ENCODE measurements at places on chromosomes 16 and 17. TPM values are rescaled to one million over a fixed set of nuclear protein-coding genes. Genes with fewer than 3 reads are reported as not detected.

DNA sequence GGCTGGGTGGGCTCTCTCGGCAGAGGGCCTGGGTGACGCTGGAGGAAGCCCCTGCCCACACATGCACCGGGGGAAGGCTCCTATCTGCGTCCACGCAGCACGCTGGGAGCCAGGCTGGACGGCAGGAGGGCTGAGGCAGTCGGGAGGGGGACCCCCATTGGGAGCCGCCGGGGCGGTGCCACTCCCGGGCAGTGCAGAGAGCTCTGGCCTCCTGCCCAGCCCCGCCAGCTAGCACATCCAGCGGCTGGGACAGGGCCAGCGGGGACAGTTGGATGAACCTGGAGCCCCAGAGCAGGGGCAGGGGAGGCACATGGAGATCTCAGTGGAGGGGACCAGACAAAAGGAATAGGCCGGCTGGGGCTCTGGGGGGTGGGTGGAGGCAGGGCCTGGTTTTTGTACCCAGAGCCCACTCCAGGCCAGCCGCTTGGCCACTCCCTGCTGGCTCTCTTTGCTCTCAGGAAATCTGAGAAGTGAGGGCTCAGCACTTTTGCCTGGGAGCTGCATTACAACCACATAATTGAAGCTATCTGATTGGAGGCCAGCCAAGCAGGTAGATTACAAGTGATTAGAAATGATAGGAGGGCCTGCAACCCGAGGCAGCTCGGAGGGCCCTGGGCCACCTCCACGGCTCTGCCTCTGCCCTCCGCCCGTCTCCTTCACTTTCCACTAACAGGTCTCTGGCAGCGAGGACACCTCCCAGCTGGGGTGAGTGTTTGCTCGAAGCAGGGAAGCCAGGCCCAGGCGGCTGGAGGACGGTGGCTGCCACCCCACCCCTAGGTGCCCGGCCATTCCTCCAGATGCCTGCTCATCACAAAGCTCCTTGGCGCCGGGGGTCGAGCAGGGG is 40.1 kb downstream of the ENGASE start:
- no peak overlapping the region for H3K4me3 ChIP-seq
- no peaks in the 10 kb centered on the region for H3K4me1 ChIP-seq
- H3K27ac ChIP-seq: no peak overlapping the region
- H3K36me3 ChIP-seq: no peaks in the 10 kb centered on the region
- H3K27me3 ChIP-seq: peaks cover 21% of the 10 kb centered on the region

DNA sequence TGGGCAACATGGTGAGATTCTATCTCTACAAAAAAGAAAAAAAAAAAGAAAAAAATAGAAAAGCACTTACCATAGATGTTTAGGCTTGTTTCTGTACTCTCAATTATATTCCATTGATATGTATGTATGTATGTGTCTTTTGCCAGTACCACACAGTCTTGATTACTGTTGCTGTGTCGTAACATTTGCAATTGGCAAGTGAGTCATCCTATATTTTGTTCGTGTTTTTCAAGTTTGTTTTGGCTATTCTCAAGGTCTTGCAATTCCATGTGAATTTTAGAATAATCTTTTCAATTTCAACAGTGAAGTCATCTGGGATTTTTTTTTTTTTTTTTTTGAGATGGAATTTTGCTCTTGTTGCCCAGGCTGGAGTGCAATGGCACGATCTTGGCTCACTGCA is 19.3 kb downstream of the SPECC1 start:
- H3K4me3 ChIP-seq: no peak overlapping the region
- no peaks in the 10 kb centered on the region for H3K4me1 ChIP-seq
- no peaks in the 10 kb centered on the region for H3K36me3 ChIP-seq
- no peak for DNase-seq
- no peaks in the 10 kb centered on the region for H3K27me3 ChIP-seq

The CLEC18A gene
- 1.7 TPM for total RNA-seq

DNA sequence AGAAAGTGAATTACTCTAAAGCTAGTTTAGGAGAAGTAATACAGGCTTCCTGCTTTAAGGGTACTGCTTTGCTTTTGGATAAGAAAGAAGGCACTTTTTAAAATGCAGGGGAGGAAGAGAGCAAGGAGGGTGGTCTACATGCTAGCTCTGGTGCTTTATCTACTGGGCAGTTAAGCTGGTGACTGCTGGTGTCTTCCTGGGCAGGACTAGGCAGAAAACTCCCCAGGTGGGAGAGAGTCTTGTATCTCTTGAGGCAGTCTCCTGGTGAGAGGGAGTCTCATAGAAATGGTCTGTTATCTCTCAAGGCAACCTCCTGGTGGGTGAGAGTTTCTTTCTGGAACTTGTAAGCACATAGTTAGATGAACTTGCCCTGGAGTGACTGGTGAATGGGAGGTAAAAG is 953.9 kb upstream of the GOT2 start:
- no peak for DNase-seq
- H3K36me3 ChIP-seq: no peaks in the 10 kb centered on the region
- no peak overlapping the region for H3K4me3 ChIP-seq

The PPP1R27 gene
- total RNA-seq: not detected

- no peaks in the 10 kb centered on the region for H3K27me3 ChIP-seq
- no peak overlapping the region for H3K4me3 ChIP-seq
- H3K4me1 ChIP-seq: peaks cover 18% of the 10 kb centered on the region
- H3K27ac ChIP-seq: no peak overlapping the region
- no peaks in the 10 kb centered on the region for H3K36me3 ChIP-seq
Measured at GRCh38 chr16:21626659-21627277, 25.6 kb downstream of the IGSF6 start.

GRCh38 chr17:76431509-76431908 is 21.4 kb downstream of the UBE2O start:
- no peak for DNase-seq
- H3K4me3 ChIP-seq: no peak overlapping the region
- H3K27ac ChIP-seq: no peak overlapping the region
- H3K36me3 ChIP-seq: no peaks in the 10 kb centered on the region
- no peaks in the 10 kb centered on the region for H3K4me1 ChIP-seq

The SCNN1B gene
- total RNA-seq: not detected

DNA sequence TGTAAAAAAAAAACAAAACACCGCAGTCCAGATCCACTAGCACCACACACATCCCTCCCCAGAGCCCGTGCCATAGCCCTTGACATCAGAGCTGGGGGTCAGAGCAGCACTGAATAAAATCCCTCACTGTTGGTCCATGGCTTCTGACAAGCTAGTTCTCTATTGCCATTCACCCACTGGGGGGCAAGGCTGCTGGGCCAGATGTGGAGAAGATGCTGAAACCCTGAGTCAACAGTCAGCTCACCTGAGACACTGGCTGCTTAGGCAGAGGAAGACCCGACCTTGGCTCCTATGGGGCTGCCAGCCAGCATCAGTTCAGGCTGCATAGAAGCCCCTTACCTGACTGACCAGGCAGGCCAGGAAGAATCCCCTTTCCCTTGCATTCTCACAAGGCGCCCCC is 228.2 kb downstream of the SOX9 start:
- DNase-seq: no peak
- H3K4me3 ChIP-seq: no peak overlapping the region
- H3K36me3 ChIP-seq: no peaks in the 10 kb centered on the region
- no peak overlapping the region for H3K27ac ChIP-seq

DNA sequence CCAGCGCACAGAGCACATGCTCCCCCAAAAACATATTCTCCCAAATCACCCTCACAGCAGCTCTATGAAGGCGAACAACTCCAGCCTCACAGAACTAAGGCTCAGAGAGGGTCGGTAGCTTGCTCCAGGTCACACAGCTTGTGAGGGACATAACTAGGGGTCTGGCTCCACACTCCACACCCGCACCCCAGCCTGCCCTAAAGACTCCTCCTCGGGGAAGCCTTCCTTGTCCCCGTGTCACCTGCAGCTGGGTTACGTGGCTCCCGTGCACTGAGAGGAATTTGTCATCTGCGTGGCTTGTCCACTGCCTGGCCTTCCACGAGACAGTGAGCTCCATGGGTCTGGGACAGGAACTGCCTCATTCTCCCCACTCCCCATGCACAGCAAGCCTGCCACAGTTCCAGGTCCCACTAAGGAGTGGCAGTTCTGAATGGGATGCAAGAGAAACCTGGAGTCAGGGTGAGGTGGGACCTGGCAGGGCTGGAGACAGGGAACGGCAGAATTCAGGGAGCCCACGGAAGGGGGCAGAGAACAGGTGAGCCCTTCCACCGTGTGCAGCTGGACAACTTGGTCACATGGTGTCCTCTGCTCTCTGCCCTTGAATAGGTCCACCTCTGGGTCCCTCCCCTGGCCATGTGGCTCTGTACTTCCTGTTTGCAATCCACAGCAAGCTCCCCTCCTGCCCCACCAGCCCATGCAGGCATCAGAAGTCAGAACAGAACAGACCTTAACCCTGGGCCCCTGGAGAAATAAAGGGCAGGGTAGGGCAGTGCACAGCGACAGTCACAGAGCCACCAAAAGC is 27.4 kb downstream of the TNFRSF13B start:
- H3K4me1 ChIP-seq: no peaks in the 10 kb centered on the region
- H3K4me3 ChIP-seq: no peak overlapping the region
- no peaks in the 10 kb centered on the region for H3K36me3 ChIP-seq
- H3K27me3 ChIP-seq: no peaks in the 10 kb centered on the region
- H3K27ac ChIP-seq: no peak overlapping the region

The UNC13D gene
- total RNA-seq: 15.4 TPM

- H3K4me3 ChIP-seq: no peak overlapping the region
- no peaks in the 10 kb centered on the region for H3K36me3 ChIP-seq
- H3K27ac ChIP-seq: no peak overlapping the region
- DNase-seq: no peak
- no peaks in the 10 kb centered on the region for H3K27me3 ChIP-seq
Measured at GRCh38 chr17:11086646-11087340, 154.2 kb upstream of the SHISA6 start.

- H3K27ac ChIP-seq: peak overlapping the region; percentile 97
- no peaks in the 10 kb centered on the region for H3K27me3 ChIP-seq
- peaks cover 12% of the 10 kb centered on the region for H3K4me1 ChIP-seq
- H3K36me3 ChIP-seq: no peaks in the 10 kb centered on the region
Measured at GRCh38 chr16:1538804-1539520, 5.5 kb downstream of the TMEM204 start.

DNA sequence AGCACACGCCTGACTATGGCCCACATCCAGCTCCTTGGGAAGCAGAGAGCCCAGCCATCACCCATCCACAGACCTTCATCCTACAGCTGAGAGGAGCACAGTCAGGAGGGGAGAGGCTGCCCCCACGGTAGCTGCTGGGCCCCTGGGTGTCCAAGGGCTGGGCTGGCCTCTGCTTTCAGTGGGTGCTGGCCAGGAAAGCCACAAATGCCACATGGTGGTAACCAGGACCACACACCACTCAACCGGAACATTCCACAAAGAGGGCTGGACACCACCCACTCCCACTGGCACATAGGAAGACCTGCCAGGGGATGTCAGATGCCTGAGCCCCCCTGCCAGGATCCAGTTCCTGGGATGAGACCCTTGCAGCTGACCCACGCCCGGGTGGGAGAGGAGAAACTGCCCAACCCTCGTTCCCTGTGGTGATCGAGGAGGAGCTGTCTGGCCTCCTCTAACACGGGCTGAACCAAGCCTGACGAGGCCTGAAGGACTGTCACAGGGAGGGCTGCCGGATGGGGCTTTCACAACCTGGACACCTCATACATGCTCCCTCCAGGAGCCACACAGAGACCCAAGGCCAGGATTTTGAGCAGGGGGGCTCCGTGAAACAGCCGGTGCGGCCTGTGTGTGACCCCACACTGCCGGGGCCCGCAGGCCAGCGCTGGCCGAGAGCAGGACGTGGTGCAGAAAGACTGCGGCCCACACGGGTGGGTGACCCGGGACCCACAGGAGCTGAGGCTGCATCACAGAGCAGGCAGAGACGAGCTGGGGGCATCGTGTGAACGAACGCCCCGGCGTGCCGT is 30.7 kb downstream of the PIEZO1 start:
- H3K4me1 ChIP-seq: no peaks in the 10 kb centered on the region
- no peak for DNase-seq
- H3K36me3 ChIP-seq: no peaks in the 10 kb centered on the region
- H3K27me3 ChIP-seq: no peaks in the 10 kb centered on the region
- no peak overlapping the region for H3K27ac ChIP-seq

The ARHGAP27 gene
- 8.3 TPM for total RNA-seq

GRCh38 chr17:31673076-31673475 is 186.0 kb downstream of the COPRS start:
- H3K4me3 ChIP-seq: no peak overlapping the region
- no peaks in the 10 kb centered on the region for H3K27me3 ChIP-seq
- no peaks in the 10 kb centered on the region for H3K4me1 ChIP-seq
- H3K36me3 ChIP-seq: no peaks in the 10 kb centered on the region
- no peak for DNase-seq

The AOC2 gene
- 2.2 TPM for total RNA-seq

The ZNF276 gene
- 11.8 TPM for total RNA-seq

GRCh38 chr17:53721101-53721500 is 101.6 kb upstream of the KIF2B start:
- H3K4me3 ChIP-seq: no peak overlapping the region
- H3K27ac ChIP-seq: no peak overlapping the region
- no peak for DNase-seq

The HEATR9 gene
- total RNA-seq: not detected

The HOXB2 gene
- total RNA-seq: 61.1 TPM

DNA sequence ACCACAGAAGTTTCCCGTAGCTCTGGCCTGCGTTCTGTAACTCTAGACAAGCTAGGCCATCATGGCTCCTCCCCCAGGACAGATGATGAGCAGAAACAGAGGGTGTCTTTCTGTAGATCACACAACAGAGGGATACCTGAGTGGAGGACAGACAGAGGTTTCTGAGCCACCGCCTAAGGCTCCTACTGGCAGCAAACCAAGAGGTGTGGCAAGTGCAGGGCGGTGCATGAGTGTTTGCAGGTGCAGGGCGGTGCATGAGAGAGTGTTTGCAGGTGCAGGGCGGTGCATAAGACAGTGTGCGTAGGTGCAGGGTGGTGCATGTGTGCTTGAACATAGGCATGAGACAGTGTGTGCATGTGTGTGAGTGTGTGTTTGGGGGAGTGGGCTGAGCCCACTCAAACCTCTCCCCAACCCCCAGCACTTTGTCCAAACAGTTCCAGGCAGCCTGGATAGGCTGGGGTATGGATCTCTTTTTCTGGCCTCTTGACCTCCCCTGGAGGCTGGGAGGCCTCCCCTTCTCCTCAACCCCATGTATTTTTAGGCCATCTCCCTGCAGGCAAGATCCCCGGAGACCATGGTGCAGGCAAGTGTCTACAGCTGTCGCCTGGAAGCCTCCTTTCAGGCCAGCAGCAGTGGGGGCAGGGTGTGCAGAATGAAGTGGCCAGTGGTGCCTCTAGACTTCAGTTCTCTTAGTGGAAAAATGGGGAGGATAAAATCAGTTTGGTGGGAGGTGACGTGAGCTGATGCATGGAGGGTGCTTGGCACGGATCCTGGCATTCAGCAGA is 53.4 kb upstream of the CBX4 start:
- no peak overlapping the region for H3K4me3 ChIP-seq
- H3K27me3 ChIP-seq: peaks cover 9% of the 10 kb centered on the region
- DNase-seq: no peak
- no peaks in the 10 kb centered on the region for H3K36me3 ChIP-seq
- no peaks in the 10 kb centered on the region for H3K4me1 ChIP-seq
- H3K27ac ChIP-seq: no peak overlapping the region

GRCh38 chr17:40818343-40818732 is 4.1 kb downstream of the KRT10 start:
- H3K4me3 ChIP-seq: peak overlapping the region; percentile 10
- DNase-seq: no peak
- no peaks in the 10 kb centered on the region for H3K36me3 ChIP-seq
- H3K4me1 ChIP-seq: no peaks in the 10 kb centered on the region

The RPGRIP1L gene
- total RNA-seq: 5.3 TPM

All from adrenal gland (tissue), 19 donors.